NB4 (cell line): ENCODE measurements at places on chromosomes 5 and 9.

- DNase-seq, result no peak
Measured at GRCh38 chr9:123251741-123252140, 16.6 kb downstream of the STRBP start.

- DNase-seq, result no peak
Measured at GRCh38 chr9:97556036-97556720, 54.7 kb downstream of the TMOD1 start.

- no peak for DNase-seq
Measured at GRCh38 chr9:85077944-85078343, 408.4 kb downstream of the NTRK2 start.

DNA sequence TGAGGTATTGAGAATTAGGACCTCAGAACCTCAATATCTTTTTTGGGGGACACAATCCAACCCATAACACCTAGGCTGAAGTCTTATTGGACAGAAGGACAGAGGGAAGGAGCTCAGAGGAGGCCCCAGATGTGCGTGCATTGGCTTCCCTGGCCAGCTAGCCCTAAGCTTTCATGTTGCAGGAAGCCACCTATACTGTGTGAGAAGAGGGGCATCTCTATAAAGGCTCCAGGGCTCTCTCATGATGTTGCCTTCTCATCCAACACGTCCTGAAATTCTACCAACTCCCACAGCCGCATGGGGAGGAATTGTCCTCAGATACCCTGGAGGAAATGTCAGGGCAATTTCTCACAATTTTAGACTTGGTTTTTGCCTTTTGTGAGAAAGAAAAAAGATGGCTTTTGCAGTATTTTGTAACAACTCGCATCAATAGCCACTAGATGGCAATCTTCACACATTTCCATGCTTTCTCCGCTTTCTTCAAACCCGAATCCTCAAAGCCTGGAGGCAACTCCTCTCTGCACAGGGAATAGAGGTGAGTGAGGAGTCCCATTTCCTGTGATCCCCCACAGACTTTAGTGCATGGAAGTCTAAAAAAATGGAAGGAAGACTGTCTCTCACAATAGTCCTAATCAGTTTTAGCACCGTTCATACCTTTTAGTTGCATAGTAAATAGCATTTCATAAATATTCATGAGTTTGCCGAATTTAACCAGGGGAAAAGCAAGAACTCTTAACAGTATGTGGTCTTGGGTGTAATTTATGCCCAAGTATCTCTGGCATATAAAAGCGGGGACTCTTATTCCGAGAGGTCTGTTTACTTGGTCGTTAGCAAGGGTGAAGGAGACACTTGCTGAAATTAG is 7.4 kb upstream of the PPP3R2 start:
- DNase-seq, result peak; percentile 52

- no peak for DNase-seq
Measured at GRCh38 chr5:53133020-53133419, 23.5 kb upstream of the MOCS2 start.

- DNase-seq, result no peak
Measured at GRCh38 chr5:32520972-32521371, 64.4 kb upstream of the SUB1 start.

DNA sequence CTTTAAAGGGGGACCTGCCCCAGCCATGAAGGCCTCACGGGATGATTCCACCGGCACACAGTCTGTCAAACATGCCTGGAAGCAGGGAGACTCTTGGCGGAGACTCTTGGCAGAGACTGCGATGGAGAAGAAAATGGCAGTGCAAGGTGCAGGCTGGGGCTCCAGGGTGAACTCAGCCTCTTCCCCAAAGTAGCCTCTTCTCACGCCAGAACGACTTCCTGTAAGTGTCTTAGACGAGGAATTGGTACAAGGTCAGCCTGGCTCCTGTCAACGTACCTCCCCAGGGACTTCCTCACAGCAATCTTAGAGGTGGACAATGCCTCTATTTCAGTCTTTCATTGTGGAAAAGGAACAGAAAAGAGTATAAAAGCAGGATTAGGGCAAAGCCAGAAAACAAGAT is 109.3 kb downstream of the UGCG start:
- peak; percentile 27 for DNase-seq

DNA sequence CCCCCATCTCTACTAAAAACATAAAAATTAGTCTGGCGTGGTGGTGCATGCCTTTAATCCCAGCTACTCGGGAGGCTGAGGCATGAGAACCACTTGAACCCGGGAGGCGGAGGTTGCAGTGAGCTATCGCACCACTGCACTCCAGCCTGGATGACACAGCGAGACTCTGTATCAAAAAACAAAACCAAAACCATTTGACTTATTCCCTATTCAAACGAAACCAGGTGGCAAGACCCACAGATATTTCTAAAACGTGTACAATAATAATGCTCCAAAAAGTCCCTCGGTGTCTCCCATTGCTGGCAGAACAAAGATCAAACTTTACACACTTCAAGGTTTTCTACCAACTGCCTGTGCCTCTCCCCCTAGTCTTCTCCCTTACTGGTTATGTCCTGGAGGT is 29.8 kb downstream of the HMGCR start:
- DNase-seq, result no peak

DNA sequence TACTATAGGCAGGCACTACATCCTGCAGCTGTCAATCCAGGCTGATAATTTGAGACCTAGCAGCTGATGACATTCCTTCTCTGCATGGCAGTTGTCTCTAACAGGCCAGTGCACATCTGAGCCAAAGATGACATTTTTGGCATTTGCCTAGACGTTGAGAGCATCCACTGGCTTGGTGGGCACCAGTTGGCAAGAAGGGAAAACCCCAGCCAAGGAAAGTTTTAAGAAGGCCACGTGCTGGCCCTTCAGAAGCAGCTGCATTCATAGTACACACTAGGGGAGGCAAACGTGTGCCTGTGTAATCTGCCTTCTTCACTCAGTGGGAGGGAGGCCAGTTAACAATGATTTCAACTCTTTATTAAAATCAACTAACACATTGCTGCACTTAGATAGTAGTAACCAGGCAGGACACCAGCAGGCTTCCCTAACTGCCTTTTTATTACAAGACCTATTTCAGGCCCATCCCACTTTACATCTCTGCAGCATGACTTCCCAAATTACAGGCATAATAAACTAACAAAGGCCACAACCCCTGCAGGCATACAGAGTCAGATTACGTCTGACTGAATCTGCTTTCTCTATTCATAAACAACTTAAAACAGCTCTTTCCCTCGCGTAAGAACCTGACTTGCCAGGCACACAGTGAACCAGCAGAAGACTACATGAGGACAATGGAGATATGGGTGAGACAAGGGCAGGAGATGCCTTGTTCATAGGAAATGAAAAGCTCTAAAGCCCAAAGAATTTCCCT is 576.3 kb downstream of the PDE4D start:
- no peak for DNase-seq

GRCh38 chr9:35646153-35646532 is 4.6 kb downstream of the SIT1 start:
- DNase-seq, result peak; percentile 84

DNA sequence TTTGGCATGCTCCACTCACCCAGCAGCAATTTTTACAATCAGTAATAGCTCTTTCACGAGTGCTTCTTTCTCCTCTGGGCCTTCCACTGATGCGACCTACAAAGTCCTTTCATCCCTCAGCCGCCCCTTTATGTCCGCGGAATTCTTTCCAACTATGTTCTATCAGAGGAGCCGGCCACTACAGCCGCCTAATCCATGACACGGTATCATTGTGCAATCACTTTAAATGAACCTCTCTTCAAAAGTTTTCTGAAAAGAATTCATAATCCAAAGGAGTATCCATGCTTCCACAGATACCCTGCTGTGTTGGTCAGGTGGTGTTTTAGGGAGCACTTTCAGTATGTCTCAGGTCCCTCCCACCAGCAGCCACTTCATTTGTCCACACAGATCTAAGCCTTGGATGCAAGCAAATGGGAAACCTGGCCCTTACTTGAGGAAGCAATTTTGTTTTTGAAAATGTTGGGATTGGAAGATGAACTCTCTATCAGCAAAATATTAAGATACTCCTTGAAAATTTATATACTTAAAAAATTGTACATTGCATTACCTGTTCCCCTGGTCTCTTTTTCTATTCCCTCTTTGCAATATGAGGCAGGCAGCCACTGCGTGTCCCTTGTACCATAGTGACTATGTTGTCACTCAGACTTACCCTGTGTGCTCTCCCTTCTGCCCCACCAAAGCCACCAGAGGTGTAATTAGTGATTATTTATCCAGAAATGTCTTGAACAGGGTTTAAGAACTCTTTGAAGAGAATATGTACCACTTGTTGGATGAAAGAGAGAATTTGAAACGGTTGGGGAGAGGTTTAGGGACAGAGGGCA is 12.9 kb upstream of the MEF2C start:
- DNase-seq, result no peak

DNA sequence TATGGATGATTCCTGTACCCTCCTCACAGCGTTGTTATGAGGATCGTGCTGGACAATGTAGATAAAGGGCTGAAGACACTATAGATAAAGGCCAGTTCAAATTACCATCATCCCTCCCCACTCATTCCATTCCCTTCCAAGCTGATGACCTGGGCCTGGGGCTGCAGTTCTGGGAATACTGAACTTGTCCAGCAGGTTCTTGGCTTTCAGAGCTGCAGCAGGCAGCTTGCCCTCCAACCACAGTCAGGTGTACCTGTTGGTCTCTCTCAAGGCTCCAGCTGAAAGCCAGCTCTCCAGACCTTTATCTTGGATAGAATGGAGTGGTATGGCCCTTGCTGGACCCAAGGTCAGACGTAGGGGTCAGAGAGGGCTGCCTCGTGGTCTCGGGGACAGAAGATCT is 92.5 kb downstream of the PCDH1 start:
- no peak for DNase-seq

- DNase-seq, result peak; percentile 9
Measured at GRCh38 chr5:96509721-96510350, 76.8 kb upstream of the PCSK1 start.

DNA sequence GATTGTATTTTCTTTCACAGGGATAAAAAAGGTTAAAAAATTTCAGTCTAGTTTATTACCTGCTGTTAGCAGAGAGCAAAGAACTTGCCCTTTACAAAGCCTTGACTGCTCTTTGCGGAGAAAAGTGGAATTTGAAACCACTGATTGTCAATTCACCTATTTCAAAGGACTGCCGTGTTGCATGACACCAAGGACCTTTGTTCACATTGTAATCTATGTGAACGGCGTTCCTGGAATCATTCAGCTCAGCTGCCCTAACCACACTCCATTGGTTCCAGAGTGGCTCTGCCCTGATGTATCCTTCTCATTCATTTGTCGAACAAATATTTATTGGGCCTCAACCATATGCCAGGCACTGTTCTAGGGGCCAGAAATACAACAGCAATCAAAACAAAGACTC is 377.5 kb upstream of the RFX3 start:
- DNase-seq, result no peak

DNA sequence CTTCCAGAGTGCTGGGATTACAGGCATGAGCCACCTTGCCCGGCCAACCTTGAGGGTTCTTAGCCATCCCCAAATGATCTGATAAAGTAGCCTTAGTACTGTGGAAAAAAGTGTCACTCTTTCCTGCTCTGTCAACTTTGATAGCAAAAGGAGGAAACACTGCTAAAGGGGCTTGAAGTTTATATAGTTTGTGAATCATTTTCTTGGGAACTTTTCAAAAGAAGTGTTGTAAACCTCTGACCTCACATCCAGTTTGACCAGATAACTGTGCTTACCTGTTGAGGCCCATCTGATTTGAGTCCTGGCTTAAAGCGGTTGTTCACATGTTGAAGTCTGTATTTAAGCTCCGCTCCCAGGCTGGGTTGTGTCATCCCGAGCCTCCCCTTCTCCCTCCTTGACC is 303.3 kb downstream of the DOCK8 start:
- no peak for DNase-seq

- no peak for DNase-seq
Measured at GRCh38 chr9:136268318-136268717, 22.7 kb upstream of the QSOX2 start.

DNA sequence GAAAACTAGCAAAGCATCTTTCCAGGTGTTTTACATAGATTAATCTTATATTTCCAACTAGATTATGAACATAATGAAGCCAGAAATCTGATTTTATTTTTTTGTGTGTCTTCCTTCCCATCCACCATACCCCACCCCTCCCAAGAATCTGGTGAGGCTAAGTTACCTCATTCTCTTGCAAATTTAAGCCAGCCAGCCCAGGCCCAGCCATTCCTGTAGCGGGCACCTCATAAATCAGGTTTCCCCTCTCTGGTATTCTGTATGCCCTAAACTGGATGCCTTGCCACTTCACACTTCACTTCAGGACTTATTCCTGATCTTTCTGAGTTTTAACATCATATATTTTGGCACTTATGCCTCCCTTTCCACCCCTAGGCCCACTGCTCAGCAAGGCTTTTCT is 21.8 kb downstream of the C9 start:
- DNase-seq, result no peak

DNA sequence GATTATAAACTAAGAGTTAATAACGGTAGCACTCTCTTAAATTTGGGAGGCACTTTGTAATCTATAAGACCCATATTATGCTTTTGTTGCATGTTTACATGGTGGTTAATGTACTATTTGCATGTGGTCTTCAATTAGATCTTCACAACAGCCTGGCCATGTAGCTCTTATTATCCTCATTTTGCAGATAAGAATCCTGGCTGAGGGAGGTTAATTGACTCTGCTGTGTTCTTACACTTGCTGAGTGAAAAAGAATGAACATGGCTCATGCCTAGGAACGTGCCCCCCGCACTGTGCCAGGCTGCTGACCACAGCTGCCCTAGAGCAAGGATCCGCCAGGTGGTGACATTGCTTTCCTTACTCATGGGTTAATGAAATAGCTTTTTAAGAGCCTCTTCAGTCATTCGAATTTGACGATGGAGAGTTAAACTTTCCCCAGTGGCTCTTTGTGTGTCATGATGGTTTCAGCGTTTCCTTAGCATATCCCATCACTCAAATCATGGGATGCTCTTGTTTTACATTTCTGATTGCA is 97.9 kb downstream of the CDH6 start:
- DNase-seq, result peak; percentile 8

GRCh38 chr9:130927338-130927737 is 11.7 kb downstream of the FIBCD1 start:
- no peak for DNase-seq

DNA sequence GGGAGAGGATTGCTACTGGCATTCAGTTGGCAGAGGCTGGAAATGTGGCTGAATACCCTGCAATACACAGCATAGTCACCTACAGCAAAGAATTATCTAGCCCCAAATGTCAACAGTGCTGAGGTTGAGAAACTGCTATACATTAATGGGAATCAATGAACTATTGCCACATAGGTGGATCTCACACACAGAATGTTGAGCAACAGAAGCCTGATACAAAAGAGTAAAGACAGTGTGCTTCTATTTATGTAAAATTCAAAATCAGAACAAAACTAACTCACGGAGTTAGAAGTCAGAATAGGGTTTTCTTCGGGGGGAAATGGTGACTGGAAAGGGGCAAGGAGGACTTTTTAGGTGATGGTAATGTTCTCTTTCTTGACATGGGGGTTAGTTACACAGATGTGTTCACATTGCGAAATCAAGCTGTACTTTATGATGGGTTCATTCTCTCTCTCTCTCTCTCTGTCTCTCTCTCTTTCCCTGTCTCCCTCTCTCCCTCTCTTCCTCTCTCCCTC is 45.7 kb upstream of the PANK3 start:
- DNase-seq, result peak; percentile 43
